ENCODE measurements at places on chromosomes 12 and 14. TPM values are rescaled to one million over a fixed set of nuclear protein-coding genes. Genes with fewer than 3 reads are reported as not detected.

TNS2 gene
- 26.3 TPM for total RNA-seq

EIF4B gene
- 580 TPM for total RNA-seq

CIROP gene
- total RNA-seq = not detected

FAM90A1 gene
- total RNA-seq = not detected

ENDOU gene
- not detected for total RNA-seq

GARIN6 gene
- not detected for total RNA-seq

DNA sequence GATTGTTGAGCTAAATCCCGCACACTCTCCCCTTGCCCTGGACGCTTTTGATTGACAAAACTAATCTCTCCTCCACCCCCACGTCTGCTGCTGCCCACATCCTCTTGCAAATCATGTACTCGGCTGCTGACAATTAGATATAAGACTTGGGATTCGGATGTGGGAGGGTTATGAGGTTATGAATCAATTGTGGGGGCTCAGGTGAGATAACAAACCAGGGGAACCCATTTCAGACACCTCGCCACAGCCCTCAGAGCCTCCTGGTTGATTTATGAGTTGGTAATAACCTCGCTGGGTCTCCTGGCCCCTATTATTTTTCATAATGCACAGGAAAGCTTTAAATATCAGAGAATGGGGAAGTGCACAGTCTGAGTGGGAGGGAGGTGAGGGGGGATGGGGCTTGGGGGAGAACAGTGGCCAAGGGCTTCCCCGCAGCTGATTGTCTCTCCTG lies 449.9 kb downstream of the DPF3 start:
- no peak for DNase-seq

DNA sequence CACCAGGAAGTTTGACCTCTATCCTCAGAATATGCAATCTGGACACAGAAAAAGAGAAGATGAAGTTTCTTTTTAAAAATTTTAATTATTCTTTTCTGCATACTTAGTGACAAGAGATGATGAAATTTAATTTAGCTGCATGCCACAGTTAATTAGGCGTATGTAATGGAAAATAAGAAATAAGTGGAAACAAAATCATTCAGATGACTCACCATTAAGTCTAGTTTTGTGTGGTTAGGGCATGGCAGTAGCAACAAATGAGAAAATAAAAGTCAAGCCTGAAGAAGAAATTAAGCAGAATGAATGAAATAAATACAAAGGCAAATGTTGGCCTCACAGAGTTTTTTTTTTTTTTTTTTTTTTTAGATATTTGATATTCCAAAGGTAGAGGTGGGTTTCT lies 30.9 kb upstream of the KLRD1 start:
- no peak for DNase-seq

GRCh38 chr12:69655616-69656340 lies 43.3 kb downstream of the BEST3 start:
- peak; percentile 39 for DNase-seq

DNA sequence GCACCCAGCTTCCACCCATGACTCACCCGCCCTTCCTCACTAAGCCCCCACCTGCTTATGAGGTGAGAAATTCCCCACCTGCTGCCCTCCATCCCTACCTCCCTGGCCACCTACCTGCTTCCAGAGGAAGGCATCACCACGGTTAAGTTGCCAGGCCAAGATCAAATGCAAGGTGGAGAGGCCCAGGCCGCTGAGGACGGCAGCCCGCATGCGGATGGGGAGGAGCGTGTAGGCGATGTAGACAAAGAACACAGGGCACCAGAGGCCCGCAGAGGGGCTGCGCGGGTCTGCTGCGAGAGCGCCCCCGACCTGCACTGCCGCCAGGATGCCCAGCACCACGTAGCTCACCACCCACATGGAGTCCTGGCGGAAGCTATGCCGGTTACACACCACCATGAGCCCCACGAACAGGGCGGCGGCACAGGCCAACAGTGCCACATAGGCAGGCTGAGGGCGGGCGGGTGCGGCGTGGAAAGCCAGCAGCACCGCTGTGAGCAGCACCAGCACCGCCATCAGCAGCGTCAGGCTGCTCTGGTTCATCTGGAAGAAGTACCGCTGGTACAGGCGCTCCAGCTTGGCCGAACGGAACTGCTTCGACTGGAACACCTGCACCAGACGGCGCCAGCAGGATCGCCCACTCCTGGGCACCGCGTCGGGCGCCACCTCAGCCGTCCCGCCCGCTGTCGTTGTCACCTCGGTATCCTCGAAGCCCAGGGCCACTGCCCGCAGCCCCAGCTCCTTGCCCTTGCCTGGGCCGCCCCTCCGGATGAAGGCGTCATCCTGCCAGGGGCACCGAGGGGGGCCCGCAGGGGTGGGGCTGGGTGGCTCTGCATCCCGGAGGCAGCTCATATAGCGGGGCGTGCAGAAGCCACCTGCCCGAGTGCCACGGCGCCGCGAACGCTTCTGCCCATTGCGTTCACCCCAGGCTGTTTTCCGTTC lies 6.2 kb downstream of the ADCY6 start:
- DNase-seq = no peak

- peak; percentile 21 for DNase-seq
Measured at GRCh38 chr14:29741909-29742401, 185.7 kb downstream of the PRKD1 start.

DNA sequence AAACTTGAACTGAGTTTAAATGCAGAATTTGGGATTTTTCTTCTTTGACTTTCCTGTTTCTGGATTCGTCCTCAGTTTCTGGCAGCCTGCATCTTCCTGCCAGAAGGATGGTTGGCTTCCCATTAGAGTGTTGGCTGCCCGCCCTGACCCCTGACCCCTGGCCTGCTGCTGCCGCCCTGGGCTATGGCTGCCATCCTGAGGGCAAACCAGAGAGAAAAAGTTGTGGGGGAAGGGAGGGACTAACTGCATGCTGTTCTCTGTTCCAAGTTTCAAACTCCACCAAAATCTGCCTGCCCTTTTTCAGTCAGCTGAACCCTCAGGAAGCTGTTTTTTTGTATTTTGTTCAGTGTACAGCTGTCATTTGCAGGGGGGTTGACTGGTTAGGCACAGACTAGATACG lies 48.4 kb downstream of the FNTB start:
- DNase-seq = no peak

DNA sequence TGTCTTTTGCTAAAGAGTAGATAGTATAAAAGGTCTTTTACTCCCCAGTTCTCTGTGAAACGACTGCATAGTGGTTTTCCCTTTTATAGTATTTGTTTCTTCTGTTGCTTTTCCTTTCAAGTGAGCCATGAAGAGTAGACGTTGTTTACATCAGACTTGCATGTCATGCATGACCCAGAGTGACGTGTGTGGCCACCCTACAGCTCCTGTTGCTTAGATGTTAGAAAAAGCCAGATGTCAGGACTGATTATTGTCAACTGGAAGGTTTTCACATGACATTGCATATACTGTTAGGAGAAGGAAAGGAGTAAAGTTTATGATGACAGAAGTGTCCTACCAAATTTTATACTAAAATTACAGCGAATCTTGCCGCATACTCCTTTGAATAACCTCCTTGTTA lies 1.3 kb upstream of the RD3L start:
- DNase-seq = no peak

- peak; percentile 82 for DNase-seq
Measured at GRCh38 chr14:60090864-60091519, 731 bp upstream of the PCNX4 start.

- no peak for DNase-seq
Measured at GRCh38 chr12:5650281-5650680, 218.4 kb downstream of the NTF3 start.

GRCh38 chr14:100091386-100091785 lies 26.2 kb downstream of the EVL start:
- DNase-seq = no peak
